Caco-2 (cell line): ENCODE measurements at places on chromosomes 4 and X.

GRCh38 chrX:38214044-38214443, 6.6 kb downstream of the SRPX start:
- DNase-seq = no peak

DNA sequence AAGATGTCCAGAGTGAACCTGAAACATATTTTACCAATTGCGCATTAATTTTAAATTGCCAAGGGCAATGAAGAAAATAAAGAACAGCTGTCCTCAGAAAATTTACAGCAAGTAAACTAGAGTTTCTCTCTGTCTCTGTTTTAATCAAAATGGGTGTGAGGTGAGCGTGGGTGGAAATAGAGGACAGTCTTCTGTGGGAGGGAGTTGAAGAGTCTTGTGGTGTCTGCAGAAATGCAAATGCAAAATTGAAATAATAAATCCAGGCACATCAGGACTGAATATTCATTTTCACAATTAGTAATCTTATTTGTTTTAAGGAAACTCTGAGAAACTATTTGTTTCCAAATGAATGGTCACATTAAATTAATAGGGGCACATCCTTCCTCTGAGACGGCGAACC, 192.0 kb downstream of the ARHGAP10 start:
- DNase-seq = no peak

DNA sequence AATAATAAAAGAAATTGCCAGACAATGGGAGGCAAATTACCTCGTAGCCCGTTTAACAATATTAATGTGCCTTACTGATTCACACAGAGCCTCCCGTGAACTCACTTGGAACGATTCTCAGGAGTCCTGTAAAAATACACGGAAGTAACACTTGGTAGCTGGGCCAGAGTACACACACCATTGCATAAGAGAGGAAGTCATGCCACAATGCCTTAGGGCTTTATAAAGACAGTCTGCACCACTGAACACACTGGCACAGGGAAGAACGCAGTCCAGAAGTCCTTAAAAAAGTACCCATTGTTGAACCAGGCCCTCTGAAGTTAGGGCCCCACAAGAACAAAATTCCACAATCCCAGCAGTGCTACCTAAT, 15.1 kb downstream of the SLC2A9 start:
- no peak for DNase-seq

DNA sequence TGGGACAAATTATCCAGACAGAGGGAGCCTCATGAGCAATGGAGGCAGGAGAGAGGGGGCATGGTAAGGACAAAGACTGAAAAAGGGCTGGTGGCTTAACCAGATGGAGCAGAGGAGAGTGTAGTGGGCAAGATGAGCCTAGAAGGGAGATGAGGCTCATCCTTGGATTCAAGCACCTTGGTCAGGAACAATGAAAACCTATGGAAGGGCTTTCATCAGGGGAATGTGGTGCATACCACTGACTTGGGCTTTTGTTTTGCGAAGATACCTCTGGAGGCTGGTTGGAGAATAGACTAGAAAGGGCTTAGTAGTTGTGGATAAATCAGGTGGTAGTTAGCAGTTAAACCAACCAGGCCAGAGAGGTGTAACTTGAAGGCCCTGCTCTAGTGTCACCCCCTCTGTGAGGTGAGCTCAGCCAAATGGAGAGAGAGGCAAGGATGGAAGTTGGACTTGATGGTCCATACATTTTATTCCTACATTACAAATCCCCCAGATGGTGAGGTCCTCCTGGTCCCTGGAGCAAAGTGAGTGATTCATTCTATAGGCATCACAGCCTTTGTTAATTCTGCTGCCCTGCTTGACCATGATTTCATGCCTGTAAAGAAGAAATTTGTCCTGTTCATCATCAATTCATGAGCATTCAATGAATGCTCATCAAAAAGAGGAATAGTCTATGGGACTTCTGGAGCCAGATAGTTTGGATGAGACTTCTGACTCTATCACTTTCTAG, 264.8 kb upstream of the IGFBP7 start:
- DNase-seq = no peak

- no peak for DNase-seq
Observed at GRCh38 chr4:14719053-14719452, 283.2 kb upstream of the CPEB2 start.

- DNase-seq = no peak
Observed at GRCh38 chrX:51151734-51152133, 180.9 kb upstream of the NUDT10 start.

DNA sequence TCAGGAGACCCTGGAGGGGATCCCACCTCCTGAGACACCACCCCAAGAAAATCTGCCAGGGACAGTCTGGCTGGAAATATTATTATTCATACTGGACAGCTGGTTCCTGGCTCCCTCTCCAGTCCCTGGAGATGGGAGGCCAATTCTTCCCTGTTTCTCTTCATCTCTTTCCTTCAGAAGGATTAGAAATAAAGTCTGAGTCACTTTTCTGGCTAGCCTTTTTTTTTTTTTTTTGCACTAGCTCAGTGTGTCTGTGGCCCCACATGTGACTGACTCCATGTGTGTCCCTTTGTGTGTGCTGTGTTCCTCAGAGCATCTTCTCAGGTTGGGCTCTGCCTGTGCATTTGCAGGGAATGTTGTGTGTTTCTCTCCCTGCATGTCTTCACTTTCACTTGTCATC, 1.8 kb upstream of the FRMPD3 start:
- no peak for DNase-seq

DNA sequence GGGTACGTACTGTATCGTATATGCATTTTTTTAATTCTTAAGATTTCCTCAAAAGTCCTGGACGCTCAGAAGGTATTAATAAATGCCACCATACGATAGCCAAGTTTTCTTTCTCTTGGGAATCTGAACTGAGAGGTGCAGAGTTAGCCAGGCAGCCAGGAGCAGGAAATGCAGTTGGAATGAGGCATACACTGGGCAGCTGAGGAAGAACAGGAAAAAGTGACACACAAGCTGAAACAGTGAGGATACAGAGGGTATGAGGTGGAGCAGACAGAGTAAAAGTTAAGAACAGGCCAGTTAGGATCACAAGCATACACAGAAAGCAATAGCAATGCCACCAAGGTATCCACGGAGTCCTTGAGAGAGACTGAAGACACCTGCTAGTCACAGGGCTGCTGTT, 13.4 kb downstream of the UFSP2 start:
- DNase-seq = no peak

GRCh38 chr4:108337923-108338322, 169.2 kb upstream of the LEF1 start:
- no peak for DNase-seq

DNA sequence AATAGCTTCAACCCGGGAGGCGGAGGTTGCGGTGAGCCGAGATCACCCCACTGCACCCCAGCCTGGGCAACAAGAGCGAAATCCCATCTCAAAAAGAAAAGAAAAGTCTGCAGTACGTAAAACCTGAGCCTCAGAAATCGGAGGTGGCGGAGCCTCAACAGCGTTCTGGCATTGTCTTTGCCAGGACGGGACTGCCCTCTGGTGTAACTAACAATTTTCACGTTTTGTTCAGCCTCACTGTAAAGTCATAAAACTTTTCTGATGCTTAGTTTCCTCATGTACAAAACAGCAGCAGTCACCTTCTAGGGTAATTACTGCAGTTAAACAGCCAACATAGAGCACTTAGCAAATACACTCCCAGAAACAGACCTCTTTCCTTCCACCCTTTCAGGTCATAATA, 121.7 kb downstream of the RBM47 start:
- DNase-seq = peak; percentile 40

- DNase-seq = no peak
Observed at GRCh38 chr4:121737846-121738554, 27.0 kb downstream of the SMIM43 start.

DNA sequence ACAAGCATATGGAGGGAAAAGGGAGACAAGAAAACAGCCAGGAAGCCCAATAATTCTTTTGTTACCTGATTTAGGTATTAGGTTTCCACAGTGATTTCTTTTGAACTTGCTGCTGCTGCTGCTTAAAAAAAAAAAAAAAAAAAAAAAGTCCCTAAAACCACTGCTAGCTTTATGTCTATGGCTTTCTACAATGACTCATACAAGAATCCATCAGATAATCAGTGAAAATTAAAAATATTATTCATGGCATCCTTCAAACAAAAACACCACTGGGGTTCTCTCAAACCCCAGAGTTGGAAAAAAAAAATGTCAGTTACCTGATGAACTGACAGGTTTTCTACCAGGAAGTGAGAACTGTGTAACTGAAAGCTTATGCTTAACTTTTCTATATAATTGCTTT, 14.3 kb downstream of the EPHA5 start:
- no peak for DNase-seq
